NCI-H1105 treated with DMSO at 0.1 percent for 48 hours (cell line): ENCODE measurements at places on chromosomes 16 and 17.

GRCh38 chr17:66579556-66579955 lies 255.4 kb upstream of the CACNG5 start:
- DNase-seq, result no peak

DNA sequence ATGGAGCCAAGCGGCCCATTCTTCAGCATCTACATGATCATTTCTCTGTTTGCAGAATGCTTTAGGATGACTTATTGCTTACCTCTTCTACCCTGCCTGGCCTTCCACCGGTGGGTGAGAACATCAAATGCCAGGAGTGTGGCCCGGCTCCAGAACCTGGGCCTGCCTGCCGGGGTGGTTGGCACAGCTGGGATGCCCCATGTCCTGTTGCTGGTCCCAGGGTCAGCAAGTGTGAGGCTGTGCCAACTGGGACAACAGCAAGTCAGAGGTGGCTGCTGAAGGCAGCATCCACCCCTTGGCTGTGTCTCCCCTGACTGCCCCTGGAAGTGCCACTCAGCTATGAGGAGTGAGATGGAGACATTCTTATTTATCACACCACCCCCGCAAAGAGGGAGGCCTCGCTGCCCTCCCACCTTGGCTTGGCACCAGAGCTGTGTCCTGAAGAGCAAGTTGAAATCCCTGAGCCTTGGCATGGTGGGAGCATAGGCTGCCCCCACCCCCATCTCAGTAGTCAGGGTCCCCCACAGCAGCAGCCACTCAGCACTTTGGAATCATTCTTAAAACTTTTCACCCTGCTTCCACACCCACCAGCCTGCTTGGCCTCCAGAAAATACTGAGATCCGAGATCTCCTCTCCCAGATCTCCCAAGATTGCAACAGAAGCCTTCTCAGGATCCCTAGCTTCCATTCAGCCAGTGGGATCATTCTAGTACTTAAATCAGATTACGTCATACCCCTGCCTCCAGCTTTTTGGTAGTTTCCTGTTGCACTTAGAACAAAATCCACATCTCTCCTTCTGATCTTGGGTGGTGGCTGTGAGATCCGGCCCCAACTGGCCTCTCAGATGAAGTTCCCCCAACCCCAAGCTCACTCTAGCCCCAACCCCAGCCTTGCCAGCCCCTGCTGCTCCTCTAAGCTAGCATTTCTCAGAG lies 127.5 kb downstream of the SOCS1 start:
- no peak for DNase-seq

GRCh38 chr16:5215901-5216300 lies 118.3 kb upstream of the EEF2KMT start:
- no peak for DNase-seq

DNA sequence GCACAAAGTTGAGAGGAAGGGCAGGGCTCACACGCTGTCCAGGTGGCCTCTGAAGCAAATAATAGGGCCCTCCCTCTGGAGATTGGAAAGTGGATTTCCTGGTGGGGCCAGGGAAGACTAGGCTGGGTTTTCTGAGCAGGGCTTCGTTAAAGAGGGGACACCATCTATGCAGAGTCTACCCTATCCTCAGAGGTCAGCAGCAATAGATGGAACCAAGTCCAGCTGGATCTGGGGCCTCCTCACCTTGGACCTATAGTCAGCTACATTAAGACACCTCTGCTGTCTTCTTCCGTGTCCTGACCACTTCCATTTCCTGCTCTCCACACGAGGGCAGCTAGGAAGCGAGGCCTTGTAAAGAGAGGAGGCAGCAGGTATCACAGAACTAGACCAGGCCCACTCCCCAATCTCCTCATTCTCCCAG lies 14.7 kb upstream of the ST6GALNAC1 start:
- DNase-seq, result no peak

DNA sequence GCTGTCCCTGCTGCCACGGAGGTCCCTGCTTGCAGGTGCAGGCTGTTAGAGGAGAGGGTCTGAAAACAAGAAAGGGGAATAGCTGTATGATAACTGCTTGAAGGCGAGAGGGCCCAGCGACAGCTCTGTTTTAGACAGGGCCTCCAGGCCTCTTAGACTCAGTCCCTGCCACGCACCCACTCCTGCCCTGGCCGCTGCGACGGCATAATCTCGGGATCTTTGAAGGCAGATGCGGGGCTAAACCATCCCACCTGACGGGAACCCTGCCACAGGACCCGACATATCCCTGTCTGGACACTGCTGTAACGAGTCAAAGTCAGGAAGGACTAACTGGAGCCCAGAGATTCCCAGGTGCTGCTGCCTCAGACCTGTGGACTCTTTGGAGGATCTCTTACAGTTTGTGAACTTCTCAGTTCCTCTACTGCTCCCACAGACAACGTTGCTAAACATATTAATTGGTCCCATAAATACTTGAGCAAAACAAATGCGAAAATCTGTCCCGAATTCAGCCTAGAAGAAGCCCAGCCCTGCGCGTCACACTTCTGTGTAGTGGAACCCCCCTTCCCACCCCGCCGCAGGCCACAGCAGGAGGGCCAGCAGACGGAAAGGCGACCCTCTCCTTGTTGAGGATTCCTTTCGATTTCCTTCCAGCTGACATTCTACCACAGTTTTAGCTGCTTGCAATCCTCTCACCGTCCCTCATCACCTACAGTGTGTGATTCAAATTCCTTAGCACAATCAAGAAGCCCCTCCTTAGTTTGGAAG lies 998 bp upstream of the TMEM11 start:
- no peak for DNase-seq

- no peak for DNase-seq
These were observed 5.0 kb downstream of the SOST start for GRCh38 chr17:43753493-43754129.

DNA sequence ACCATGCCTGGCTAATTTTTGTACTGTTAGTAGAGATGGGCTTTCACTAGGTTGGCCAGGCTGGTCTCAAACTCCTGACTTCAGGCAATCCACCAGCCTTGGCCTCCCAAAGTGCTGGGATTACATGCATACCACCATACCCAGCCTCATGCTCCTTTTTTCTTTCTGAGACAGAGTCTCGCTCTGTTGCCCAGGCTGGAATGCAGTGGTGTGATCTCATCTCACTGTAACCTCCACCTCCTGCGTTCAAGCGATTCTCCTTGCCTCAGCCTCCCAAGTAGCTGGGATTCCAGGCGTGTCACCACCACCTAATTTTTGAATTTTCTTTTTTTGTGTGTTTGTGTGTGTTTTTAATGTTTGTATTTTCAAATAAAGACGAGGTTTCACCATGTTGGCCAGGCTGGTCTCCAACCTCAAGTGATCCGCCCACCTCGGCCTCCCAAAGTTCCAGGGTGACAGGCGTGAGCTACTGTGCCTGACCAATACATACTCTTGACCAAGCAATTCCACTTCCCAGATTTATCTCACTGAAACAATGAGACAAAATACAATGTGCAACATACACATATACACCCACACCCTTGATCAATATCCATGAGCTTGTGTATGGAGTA lies 5.0 kb downstream of the GRB2 start:
- DNase-seq, result no peak

DNA sequence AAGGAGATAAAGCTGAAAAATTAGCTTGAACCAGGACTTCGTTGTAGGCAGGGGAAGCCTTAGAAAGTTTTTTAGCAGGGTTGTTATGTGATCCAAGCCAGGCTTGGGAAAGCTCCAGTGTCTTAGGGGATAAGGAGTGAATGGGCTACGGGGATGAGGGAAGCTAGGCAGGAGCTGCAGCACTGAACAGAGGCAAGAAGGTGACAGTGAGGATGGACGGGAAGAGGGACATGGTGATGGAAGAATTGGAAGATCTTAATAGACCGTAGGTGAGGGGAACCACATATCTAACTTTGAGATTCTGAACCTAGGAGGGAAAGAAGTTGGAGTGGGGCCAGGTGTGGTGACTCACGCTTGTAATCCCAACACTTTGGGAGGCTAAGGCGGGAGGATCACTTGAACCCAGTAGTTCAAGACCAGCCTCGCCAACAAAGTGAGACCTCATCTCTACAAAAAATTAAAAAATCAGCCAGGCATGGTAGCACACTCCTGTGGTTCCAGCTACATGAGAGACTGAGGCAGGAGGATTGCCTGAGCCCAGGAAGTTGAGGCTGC lies 3.2 kb downstream of the RHBDL3 start:
- no peak for DNase-seq

DNA sequence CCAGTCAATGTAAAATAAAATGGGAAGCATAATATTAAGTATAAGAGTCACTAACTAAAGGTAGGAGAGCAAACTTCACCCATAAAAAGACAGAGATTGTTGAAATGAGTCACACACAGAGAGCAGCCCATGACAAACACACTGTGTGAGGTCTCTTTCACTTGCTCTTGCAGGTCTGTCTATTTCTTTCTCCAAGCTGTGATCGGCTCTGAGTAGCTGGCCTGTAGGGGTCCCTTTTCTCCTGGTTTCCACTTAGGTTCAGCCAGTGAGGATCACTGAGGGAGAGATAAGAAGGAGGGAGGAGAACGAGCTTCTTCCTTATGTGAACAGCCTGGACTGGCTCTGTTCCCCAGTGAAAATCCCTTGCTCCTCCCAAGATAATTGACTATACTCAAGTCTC lies 133.7 kb upstream of the HS3ST3A1 start:
- no peak for DNase-seq

- no peak for DNase-seq
These were observed 1.2 kb downstream of the MMP15 start for GRCh38 chr16:58026705-58027160.

DNA sequence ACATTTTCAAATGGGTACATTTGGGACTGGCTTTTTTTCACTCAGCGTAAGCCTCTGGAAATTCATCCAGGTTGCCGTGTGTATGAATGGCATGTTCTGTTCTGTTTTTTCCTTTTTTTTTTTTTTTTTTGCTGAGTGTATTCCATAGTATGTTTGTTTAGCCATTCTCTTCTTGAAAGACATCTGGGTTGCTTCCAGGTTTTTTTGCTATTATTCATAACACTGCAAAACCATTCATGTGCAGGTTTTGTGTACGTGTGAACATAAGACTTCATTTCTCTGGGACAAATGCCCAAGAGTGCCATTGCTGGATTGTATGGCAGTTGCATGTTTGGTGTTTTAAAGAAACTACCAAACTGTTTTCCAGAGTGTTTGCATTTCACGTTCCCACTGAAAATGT lies 335.9 kb upstream of the TNRC6C start:
- DNase-seq, result peak; percentile 83

DNA sequence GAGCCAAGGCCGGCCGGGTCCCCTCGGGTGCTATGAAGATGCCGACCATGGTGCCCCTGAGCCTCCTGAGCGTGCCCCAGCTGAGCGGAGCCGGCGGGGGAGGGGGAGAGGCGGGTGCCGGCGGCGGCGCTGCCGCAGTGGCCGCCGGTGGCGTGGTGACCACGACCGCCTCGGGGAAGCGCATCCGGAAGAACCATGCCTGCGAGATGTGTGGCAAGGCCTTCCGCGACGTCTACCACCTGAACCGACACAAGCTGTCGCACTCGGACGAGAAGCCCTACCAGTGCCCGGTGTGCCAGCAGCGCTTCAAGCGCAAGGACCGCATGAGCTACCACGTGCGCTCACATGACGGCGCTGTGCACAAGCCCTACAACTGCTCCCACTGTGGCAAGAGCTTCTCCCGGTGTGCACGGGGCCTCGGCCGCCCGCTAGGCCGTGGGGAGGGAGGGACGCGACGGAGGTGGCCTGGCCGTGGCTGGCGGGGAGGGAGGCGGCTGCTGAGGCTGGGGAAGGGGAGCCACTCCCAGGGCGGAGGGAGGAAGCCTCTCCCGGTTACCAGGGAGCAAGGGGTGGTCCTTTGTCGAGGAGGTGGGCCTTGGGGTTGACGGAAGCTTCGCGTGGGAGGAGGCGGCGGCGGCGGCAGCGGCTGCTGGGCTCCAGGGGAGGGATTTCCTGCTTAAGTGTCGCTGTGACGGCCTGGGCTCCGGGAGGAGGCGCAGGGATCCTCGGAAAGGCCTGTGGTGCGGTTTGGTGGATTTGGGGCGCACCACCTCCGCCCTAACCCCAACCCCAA lies 1.3 kb downstream of the MAZ start:
- DNase-seq, result peak; percentile 73

DNA sequence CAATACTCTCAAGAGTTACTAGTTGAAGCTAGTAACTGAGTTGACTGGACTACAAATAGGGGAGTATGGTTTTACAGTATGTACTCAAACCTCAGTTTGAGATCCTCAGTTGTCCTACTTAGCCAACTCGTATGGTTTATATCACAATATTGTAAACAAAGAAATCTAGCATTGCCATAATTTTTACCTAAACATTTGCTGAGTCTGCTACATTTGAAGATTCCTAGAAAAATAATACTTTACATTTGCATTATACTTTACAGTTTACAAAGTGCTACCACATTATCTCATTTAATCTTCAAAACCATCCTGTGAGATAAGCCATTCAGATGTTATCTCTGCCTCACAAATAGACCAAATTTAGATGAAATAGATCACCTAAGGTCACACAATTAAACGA lies 16.3 kb downstream of the CBX1 start:
- DNase-seq, result no peak

DNA sequence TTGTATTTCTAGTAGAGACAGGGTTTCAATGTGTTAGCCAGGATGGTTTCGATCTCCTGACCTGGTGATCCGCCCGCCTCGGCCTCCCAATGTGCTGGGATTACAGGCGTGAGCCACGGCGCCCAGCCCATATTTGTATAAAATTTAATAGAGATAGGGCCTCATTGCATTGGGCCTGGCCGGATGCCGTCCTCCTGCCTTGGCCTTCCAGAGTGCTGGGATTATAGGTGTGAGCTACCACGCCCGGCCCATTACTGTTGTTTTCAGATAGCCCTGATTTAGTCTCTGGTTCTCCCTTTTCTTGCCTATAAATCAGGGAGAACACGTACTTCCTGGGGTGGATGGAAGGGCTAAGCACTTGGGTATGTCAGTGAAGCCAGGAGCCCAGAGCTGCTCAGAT lies 3.5 kb downstream of the DEF8 start:
- DNase-seq, result no peak

DNA sequence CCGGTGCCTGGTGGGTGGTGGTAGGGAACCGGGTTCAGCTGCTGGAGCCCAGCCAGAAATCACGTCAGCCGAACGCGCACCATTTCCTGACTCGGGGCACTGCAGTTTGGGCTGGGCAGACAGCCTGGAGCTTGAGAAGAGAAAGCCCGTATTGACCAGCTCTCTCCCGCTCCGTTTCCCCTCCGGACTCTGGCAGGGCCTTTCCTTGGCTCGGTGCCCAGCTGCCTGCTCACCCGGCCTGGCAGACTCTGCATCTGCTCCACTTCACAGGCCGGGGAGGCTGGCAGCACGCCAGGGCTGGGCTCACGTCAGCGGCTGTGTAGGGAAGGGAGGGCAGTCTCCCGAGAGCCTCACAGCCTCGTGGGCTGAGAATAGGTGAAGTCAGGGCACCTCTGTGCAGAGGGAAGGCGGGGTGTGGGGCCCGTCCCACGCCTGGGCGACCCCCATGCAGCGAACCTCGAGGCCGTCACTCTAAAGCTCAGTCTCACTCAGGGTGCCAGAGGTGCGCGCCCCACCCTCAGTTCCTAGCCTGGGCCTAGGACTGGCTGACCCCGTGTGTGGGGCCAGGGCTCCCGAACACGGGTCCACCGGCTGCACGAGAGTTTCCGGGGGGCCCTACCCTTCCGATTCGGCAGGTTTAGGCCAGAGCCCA lies 59.1 kb downstream of the OR1D5 start:
- DNase-seq, result peak; percentile 93
